ENCODE measurements at places on chromosomes 7 and 10.
A peak's percentile ranks its signal among the peaks of the same experiment; 100 is the strongest.

DNA sequence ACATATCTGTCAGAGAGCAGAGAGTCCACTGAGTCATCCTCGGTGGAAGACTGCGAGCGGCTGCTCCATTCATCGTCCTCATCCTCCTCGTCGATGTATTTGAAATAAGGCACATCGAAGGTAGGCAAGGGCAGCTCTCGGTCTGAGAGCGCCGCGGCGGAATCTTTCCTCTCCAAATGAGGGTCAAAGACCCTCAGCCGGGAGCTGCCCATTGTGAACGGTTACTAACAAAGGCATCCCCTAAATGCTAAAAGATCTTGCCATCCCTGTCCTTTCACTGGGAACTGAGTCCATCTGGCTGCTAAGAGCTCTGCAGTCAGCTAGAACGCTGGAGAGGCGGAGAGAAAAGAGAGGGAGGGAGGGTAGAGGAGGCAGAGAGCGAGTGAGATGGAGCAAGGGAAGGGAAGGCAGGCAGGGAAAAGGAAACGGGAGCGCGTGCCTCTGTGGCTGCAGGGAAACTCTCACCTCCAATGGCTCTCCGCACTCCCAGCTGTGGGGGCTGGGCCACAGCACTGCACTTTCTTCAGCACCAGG lies 163.4 kb downstream of the RAPGEF5 start:
- DNase-seq, result no peak

DNA sequence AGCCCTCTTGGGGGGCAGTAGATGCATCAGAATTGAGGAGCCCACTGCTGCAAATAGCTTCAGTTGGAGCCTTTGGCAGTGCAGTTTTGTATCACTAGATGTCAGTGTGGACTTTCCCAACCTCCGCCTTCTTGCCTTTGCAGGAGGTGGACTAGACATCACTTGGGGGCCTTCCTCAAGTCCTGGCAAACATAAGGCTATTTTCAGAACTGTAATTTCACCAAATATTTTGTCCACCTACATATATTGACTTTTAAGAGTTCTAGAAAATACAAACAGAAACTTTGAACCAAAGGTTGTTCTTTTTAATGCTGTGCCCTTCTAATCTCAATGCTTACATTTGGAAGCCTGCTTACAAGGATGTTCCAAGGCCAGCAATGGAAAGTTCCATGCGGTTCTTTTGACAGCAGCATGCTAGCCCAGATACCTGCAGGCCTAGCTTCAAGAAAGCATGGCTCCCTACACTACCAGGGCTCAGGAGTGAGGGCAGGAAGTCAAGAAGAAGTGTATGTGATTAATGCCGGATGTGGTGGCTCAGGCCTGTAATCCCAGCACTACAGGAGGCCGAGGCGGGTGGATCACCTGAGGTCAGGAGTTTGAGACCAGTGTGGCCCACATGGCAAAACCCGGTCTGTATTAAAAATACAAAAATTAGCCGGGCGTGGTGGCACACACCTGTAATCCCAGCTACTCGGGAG lies 8.0 kb upstream of the ZNRF2 start:
- peak; percentile 70 for DNase-seq

- no peak for DNase-seq
Measured at GRCh38 chr7:113875224-113875623, 43.6 kb downstream of the PPP1R3A start.

GRCh38 chr7:139829025-139829774 lies at the start of gene TBXAS1:
TSS of gene TBXAS1 (plus strand) at chr7:139829264. CDS start at chr7:139829391, 127 bp downstream.
- no peak for DNase-seq

DNA sequence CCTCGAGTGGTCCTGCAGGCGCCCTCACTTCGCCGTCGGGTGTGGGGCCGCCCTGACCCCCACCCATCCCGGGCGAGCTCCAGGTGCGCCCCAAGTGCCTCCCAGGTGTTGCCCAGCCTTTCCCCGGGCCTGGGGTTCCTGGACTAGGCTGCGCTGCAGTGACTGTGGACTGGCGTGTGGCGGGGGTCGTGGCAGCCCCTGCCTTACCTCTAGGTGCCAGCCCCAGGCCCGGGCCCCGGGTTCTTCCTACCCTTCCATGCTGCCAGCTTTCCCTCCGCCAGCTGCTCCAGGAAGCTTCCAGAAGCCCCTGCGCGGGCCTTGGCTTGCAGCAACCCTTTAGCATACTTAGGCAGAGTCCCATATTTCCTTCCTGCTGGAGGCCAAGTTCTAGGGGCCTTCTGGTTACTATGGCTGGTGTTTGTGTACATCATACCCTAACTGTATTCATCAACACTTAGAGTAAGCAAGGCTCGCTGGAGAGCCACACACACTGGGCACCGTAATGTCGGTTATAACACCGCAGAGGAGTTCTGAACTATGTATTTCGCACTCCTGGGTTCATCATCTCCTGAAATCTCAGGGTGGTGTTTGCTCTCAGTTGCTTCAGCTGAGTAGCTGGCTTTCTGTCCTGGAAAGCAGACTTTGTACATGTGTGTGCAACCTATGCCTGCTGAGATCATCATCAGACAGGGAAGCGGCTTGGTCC lies 471 bp downstream of the MGMT start:
- DNase-seq, result no peak

- DNase-seq, result no peak
Measured at GRCh38 chr10:77700086-77700485, 62.5 kb upstream of the KCNMA1 start.

DNA sequence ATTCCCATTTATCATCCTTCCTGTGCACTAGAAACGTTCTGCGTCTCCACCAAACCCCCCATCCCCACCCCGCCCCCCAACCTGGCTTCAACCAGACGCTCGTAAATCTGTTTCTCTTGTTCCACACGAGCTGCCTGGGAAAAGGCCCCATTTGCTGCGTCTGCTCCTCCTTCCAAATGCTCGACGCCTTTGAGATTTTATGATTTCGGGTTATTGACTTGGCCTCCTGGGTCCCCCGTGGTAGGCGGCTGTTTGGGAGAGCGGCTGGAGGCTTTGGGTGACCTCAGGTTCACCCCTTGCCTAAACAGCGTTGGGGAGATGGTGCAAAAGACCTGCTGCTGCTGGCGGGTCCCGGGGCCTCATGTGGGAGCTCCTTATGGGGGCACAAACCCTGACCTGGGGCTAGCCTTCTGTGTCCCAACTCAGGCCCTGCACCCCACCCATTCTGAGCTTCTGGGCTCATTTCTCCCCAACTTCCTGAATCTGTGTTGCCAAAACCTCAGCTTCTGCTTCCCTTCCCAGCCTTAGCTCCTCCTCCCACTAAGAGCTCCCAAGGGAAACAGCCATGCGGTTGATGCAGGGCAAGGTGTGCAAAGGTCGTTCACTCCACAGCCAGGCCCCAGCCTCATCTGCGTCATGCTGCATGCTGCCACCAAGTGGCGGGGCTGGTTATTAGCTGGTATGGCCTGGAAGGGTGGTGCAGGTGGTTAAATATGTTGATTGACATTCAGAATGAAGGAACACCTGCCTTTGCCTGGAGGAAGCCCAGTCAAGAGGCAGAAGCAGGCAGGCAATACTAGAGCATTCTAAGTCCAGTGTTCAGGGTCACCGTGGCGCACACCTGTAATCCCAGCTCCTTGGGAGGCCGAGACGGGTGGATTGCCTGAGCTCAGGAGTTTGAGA lies 49.1 kb upstream of the ELN start:
- DNase-seq, result no peak

All from NCI-H446 (cell line).